Nasal cavity respiratory epithelium epithelial cell of viscerocranial mucosa (primary cell): ENCODE measurements at places on chromosomes 1 and 21. TPM values are rescaled to one million over a fixed set of nuclear protein-coding genes. Genes with fewer than 3 reads are reported as not detected.

The FCGR3A gene
- total RNA-seq: not detected in 2 replicates

The MROH7 gene
- 0.36 TPM in 1 of 2 replicates, not detected in the other for total RNA-seq

The SLAMF7 gene
- 2.4 and 4.6 TPM in 2 replicates for total RNA-seq

The FCRL6 gene
- not detected in 2 replicates for total RNA-seq

The ALG6 gene
- total RNA-seq: 14.7 and 19.1 TPM in 2 replicates

The PDZK1 gene
- total RNA-seq: 0.21 TPM in 1 of 2 replicates, not detected in the other
